ENCODE measurements at places on chromosomes 6 and 20.

GRCh38 chr6:48535582-48536009 lies 424.6 kb upstream of the PTCHD4 start:
- no peak for DNase-seq

GRCh38 chr20:48187851-48188250 lies 402.6 kb upstream of the SULF2 start:
- DNase-seq: no peak

GRCh38 chr20:19275630-19276071 lies 63.2 kb downstream of the SLC24A3 start:
- no peak for DNase-seq

DNA sequence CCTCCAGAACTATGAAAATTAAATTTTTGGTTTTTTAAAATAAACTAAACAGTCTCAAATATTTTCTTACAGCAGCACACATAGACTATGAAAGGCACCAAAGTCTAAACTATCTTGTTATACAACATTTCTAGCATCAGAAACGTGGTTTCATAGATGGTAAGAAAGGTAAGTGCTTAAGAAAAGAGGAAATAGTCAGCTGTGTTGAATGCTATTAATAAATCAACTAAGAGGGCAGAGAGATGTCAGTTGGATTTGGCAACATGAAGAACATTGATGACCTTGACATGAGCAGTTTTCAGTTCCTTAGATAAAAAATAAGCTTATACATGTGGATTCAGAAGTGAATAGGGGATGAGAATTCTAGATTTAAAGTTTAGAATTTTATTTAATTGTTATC lies 113.6 kb downstream of the RFX6 start:
- no peak for DNase-seq

GRCh38 chr6:38573801-38574395 lies 65.8 kb downstream of the BTBD9 start:
- no peak for DNase-seq

GRCh38 chr6:36130667-36131510 lies 576 bp downstream of the MAPK13 start:
- DNase-seq: peak; percentile 71

GRCh38 chr20:37627767-37628130 lies 66.1 kb upstream of the CTNNBL1 start:
- no peak for DNase-seq

DNA sequence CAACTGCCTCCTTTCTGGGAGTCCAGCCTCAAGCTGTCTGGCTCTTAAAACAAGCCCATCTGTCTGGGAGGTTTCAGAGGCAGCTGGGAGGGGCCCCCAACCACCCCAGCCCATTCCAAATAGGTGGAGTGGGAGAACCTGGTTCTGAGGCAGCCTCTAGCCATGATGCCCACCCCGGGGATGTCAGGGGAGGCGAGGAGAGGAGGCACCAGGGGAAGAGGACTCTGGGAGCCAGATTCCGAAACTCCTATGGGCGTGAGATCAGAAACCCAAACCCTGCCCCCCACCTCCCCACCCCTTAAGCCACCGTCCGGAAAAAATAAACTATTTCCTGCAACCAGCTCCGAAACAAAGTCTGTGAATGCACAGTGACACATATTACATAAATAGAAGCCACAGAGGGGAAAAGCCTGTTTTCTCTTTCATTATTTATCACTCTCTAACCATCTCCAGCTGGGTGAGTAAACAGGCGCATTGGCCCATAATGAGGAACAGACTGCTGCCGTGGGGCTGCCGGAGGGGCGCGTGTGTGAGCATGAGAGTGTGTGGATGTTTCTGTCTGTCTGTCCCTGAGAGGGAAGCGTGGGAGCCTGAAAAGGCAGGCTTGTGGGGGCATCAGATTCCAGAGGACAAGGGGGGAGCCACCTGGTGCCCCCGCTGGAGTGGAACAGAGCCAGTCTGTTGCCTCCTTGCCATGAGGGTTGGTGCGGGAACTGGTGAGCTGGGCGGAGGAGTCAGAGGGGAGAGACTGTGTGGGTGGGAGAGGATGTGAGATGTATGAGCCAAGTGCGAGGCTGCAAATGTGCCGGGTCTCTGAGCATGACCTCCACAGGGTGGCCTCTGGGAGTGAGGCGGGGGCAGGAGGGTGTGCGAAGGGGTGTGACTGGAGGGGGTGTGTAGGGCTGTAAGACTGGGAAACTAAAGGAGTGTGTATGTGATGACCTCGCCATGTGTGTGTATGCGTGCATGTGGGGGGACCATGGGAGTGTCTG lies 14.3 kb upstream of the FOXP4 start:
- DNase-seq: peak; percentile 66

DNA sequence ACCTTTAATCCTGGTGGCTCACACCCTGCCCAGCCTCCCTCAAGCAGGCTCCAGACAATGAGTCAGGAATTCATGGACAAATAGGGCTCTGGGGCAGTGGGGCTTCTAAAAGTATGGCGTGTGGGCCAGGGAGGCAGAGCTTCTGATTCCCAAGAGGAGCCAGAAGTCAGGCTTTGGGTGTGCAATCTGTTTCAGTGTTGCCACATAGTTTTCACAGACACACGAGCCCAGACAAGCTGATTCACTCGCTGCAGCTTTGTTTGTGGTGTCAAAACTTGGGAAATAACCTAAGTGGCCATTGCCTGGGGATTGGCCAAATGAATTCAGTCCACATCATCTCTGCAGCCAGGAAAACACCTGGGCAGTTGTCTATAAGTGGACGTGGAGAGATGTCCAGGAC lies 9.2 kb downstream of the PEDS1 start:
- no peak for DNase-seq

DNA sequence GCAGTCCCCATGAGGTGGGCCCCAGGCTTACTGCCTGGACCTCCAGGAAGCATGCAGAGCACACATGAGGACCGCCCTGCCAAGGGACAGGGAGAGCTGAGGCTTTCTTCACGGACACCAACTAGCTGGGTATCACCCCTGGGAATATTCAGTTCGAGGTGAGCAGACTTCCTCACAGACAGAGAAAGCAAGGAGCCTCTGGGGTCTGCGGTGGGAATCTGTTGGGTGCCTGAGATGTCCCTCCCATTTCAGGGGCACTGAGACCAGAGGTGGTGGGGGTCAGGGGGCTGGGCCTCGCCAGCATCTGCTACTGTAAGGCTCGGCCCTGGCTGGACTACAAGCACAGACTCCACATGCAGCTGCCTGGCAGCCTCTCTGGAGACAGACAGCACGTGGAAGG lies 74.3 kb upstream of the SYNDIG1 start:
- DNase-seq: no peak

- DNase-seq: no peak
These were observed 3.5 kb downstream of the NUP153 start for GRCh38 chr6:17703256-17703694.

- no peak for DNase-seq
These were observed 309.9 kb upstream of the CDYL start for GRCh38 chr6:4466261-4466660.

DNA sequence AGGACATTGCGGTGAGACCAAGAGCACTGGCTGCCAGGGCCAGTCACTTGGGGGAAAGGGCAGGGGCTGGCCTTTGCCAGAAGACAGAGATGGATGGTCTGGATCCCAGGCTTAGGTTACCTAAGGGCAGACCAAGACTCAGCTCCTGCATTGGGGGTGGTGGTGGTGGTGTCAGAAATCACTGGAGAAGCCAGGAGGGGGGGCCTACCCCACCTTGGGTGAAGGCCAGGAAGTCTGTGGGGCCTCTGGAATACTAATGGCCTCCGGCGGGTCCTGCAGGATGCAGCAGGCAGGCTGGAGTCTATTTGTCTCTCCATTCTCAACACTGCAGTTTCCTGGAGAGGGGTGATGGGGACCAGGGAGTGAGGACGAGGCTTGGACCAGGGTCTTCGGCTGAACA lies 32.8 kb downstream of the CD40 start:
- DNase-seq: no peak

DNA sequence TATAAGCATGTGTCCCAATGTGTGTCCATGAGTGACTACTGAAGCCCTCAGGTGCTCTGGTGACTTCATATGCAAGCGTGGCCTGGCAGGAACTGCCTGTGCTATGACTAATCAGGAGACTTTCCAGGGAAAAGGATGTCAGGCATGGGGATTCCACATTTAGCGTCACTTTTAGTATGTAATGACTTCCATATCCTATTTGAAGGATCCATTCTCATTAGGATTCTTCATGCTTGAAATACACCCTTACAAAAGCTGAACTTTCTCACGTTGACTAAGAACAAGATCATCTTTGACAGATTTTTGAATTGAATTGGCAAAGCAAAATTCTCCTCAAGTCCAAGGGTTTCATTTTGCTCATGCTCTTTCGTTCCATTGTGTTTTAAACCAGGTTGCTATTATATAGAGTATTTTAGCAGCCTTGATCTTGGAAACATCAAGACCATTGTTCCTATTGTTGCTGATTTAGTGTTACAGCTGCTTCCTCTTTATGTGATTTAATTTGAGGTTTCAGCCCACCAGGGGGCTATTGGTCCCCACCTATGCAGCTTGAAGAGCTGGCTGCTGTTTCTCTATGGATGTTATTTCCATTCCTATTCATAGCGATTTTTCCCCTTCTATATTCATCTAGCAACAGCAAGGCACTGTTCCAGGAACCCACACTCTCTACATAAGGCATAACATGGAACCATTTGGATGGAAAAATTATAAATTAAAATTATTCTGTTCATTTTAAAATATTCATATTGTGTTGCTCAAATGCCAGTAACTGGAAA lies 418.6 kb downstream of the CDKAL1 start:
- DNase-seq: no peak

DNA sequence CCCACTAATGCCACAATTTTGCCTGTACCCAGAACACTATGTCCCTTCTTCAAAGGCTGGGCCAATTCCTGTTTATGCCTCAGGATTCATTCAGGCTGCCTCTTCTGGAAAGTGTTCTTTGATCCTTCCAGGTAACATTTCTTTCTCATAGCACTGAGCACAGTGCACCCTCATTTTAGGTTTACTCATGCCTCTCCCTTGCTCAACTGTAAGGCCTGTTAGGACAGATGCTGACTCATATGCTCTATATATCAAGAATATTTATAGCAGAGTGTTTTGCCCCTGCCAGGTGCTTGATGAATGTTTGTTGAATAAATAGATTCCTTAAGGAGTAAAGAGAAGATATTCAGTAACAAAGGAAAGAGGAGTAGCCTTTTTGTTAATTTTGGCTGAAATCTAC lies 263.9 kb downstream of the PHF3 start:
- DNase-seq: no peak

DNA sequence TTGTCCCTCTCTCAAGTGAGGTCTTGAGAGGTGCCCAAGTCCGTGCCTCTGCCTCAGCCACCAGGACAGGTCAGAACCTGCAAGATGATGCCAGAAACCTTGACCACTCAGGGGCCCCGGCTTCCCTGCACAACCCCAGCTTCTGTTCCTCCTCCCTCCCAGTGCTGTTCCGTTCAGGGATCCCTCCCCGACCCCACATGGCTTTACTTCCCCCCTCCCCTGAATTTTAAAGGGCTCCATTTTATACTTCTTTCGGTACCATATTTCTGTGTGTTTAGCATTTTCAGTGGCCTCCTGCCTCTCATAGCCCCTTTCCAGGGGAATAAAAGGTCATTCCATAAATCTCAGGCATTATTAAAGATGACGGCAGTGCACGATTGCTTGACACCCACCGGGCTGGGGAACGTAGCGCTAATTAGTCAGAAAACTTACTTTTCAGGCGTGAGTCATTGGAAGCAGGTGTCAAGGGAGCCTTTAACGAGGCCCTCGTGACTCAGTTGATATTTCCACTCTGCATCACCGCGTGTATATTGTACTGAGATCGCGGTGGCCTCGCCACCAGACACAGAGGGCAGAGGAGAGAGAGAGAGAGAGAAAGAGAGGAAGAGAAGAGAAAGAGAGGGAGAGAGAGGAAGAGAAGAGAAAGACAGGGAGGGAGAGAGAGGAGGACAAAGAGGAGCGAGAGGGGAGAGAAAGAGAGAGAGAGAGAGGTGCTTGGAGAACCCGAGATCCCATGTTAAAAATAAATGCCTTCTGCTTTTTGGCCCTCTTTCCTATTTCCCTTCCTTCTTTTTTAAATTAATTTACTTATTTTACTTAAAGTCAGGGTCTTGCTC lies 21.3 kb downstream of the KCNG1 start:
- DNase-seq: no peak

DNA sequence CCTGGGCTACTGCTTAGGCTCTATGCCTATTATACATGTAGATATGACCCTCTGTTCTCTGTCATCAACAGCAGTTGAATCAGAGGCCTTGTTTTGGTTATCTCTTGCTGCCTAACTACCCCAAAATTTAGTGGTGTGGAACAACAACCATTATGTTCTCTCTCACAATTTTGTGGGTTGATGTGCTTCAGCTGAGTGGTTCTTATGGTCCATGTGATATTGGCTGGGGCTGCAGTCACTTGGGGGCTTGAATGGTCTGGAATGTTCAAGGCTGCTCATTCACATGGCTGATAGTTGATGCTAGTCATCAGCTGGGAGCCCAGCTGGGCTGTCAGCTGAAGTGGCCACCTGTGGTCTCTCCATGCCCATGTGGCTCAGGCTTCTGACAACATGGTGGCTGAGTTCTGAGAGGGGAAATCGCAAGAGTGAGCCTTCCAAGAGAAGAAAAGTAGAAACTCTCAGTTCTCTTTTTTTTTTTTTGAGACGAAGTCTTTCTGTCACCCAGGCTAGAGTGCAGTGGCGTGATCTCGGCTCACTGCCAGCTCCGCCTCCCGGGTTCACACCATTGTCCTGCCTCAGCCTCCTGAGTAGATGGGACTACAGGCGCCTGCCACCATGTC lies 47.8 kb downstream of the SHLD1 start:
- no peak for DNase-seq

DNA sequence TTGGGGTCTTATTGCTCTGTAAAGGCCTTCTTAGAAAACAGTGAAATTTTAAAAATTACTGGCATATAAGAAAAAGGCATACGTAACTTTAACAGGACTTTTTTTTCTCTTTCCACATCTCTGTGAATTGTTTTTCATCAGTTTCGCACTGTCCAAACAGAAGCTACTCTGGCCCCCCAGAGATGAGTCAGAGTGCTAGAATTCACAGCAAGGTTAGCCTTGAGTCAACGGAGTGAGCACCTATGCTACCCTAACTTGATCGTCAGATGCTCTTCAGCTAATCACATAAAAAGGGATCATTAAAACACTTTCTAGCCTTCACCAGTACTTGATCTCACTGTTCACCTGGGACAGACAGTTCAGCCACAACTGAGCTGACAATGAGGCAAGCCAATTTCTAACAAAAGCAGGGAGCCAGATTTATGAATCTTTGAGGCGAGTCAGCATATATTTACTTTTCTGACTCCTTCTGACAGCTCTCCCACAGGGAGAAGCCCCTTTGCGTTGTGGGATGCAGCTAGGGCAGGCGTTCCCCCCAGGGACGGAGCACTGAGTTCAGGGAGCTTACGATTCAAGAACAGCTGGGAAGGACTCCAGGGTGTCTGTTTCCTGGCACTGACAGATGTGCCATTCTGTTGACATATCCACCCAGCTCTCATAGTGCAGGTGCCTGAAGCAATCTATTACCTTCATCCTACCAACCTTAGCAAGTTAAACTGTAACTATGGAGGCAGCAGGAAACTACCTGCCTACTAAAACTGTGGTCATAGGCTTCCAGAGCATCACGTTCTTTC lies 46.4 kb upstream of the SPDEF start:
- no peak for DNase-seq

DNA sequence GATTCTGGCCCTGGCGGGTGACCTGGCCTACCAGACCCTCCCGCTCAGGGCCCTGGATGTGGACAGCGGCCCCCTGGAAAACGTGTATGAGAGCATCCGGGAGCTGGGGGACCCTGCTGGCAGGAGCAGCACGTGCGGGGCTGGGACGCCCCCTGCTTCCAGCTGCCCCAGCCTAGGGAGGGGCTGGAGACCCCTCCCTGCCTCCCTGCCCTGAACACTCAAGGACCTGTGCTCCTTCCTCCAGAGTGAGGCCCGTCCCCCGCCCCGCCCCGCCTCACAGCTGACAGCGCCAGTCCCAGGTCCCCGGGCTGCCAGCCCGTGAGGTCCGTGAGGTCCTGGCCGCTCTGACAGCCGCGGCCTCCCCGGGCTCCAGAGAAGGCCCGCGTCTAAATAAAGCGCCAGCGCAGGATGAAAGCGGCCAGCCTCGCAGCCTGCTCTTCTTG lies 868 bp upstream of the SLC2A4RG start:
- DNase-seq: no peak

Data from stimulated activated CD4-positive, alpha-beta T cell treated with anti-CD3 and anti-CD28 coated beads, Interleukin-2, amount 100 ng/mL, for 4 hours (primary cell).